ENCODE measurements at places on chromosomes 2 and 18.

DNA sequence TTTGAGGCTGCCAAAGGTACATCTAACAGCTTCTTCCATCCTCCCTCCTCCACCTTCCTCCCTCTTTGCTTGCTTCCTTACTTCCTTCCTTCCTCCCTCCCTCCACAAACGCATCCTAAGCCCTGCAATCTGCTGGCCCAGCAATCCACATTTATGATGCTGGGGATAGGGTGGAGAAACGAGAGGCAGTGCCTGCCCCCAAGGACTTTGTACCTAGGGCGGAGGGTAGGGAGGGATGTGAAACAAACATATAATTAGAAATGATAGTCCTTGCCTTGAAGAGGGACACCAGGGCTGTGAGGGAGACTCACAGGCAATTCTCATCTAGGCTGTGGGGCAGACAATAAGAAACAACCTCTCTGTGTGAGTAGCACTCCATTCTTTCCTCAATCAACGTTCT is 188.3 kb downstream of the ANKRD30B start:
- DNase-seq = no peak

DNA sequence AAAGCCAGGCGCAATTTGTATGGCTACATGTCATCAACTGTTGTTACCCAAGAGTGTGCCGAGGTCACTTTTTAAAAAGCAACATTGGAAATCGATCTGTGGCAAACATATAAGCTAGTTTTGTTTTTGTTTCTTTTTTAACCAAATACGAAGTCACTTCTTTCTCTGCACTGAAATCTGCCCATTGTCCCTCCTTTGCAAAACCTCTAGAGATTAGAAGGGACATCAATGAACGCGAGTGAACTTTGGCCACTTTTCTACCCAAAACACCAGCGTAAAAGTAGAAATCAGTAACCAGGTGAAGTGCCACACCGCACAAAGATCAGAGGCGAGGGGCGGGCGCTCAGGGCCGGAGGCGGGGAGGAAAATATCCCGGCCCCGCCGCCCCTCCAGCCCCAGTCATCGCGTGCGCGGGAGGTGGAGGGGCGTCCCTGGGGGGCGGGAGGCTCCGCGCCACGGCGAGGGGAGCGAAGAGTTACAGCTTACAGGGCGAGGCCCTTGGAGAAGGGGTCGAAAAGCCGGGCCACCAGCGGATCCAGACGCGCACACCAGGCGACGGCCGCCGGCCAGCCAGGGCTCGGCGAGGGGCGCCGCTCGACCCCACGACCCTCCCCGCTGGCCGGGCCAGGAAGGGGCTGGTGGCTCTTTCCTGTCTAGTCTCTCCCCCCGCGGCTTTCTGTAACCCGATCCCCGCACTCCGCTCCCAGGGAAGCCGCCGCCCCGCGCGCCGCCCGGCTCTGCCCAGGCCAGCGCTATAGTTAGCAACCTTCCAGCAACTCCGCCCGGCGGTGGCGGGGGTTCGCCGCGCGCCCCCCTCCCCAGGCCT is 993 bp downstream of the RBMS1 start:
- peak; percentile 42 for DNase-seq

- no peak for DNase-seq
Measured at GRCh38 chr2:33069894-33070651, 123.3 kb downstream of the LTBP1 start.

- no peak for DNase-seq
Measured at GRCh38 chr2:163213661-163214081, 375.1 kb upstream of the KCNH7 start.

GRCh38 chr2:118632921-118633320 is 214.5 kb downstream of the EN1 start:
- DNase-seq = no peak
